ENCODE measurements at places on chromosomes 6 and 20.

DNA sequence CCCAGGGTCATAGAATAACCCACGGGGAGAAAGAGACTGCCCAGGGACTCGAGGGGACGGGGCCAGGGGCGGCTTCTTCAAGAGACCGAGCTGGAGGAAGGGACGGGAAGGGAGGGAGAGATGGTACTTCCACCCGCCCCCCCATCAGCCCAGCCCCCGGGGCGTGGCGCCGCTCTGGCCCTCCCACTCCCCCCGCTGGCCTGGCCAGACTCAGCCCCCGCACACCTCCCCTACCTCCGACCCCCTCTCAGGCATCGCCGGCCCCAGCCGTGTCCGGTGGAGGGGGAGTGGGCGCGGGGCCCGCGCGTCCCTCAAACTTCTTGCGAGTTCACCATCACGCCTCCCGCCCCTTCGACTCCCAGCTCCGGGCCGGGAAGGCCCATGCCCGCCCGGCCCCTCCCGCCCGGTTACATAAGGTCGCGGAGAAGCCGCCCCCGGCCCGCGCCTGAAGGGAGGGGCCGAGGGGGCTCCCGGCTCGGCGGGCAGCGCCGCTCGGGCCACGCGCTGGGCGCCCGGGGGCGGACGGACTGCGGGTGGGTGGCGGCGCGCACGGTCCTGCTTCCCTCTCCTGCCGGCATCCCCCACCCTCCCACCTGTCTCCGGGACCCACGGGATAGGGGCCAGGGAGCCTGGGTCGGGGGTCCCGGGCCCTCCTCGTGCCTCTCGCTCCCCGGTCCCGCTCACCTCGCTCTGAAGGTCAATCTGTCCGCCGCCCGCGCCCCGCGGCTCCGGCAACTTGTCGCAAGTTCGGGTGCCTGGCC, 562 bp downstream of the TFEB start:
- peak; percentile 66 for DNase-seq

DNA sequence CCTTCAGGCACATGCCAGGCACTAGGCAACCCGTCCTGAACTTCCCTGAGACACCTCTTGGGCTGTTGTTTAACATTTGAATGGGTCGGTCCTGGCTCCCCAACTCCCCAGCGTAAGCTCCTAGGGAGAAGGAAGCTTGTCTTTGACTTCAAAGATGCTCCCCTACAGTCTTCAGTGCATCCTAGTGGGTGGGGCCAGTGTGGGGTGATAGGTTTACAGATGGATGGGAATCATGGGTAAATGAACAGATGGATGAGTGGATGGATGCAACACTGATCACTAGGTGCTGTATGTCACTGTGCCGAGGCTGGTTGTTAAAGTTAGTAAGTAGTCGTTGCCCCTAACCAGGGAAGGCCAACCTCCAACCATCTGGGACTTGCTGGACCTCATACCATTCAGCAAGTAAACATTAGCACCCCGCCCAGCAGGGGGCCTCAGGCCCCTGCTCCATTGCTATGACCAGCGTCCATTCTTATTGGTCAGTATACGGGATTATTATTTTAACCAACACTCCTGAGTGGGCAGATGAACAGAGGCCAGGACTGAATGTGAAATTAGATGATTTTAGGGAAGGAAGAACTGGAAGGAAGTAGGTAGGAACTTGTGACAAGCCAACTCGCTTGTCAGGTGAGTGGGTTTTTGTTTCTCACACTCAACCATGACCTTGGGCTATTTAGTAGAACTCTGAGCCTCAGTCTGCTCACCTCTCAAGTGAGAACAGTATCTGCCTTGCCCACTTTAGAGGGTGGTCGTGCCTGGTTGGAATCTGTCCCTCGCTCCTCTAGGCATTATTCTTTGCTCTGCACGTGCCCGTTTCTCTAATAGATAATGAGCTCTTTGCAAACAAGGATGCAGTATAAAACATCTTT, 82.9 kb upstream of the FOXP4 start:
- peak; percentile 69 for DNase-seq

DNA sequence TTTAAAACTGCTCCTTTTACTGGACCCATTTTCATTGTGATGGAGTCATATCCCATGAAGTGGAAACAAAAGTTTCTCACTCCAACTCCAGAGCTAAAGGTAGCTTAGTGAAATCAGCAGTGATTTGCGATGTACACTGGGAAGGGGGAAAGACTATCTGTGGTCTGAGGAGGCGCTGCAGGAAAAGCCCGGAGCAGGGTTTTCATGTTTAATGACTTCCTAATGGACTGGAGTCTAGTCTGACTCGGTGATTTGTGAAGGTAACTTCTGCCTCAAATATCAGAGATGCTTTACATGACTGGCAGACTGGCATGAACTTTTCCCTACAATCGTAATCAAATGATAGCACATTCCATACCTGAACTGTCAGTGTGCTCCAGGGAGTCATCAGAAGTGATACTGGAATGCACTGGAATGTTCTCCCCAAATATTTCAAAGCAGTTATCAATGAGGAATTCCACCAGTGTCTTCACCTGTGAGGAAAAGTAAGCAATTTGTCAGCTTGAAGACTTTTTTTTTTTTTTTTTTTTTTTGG, 7.0 kb downstream of the TAGAP start:
- DNase-seq: no peak

DNA sequence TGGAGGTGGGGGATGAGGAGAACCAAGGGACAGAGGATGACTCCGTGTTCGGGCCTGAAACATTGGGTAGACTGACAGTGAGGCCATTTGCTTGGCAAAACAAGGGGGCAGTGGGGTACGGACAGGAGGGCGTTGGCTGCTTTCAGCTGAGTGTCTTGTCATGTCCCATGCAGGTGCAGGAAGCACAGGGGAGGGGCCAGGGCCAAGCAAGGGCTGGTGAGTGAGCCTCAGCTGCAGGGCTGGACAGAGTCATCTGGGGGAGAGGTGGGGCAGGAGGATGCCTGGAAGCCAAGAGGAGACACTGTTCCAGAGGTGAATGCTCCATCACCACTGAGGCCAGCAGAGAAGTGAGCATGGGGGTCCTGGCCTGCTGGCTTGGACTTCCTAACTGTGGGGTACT, 78.4 kb downstream of the ERMARD start:
- DNase-seq: no peak

DNA sequence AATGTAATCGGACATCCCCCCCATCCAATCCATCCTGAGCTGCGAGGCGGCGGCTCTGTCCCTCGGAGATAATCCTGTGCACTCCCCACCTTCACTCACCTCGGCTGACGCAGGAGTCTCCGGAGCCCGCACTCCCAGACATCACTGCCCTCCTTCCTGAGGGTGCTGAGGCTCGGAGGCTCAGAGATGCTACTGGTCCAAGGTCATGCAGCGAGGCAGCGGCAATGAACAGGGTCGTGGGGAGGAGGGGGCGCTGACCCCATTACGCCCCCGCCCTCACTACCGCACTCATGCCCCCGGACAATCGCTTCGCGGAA, 485 bp downstream of the ADISSP start:
- no peak for DNase-seq

DNA sequence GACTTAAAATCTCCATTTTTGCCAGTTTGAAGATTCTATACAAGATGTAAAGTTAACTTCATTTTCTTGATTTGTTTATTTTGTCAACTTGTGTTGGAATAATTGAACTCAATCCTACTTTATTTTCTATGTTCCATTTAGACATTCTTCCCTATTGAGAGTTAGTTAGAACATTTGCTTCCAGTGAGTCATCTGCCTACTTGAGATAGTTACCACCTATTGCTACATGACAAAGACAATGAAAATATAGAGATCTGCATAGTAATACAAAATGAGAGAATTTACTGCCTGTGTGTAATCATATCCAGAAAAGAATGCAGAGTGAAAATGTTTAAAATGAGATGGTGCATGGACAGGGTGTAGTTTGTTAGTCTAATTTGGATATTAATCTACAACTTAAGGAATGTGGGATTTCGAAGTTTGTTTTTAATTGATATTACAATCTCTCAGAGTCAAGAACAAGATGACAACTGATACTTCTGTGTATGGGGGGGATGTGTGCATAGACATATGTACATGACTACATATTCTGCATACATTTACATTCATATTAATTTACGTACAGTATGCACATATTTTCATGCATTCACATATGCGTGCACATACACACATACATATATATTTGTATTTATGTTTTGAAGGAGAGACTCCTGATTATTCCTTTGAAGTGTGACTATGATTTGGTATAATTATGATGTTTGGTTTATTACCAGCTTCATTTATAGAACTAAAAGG, 420.1 kb downstream of the NKAIN2 start:
- DNase-seq: no peak

GRCh38 chr6:24272148-24272547, 85.7 kb downstream of the DCDC2 start:
- no peak for DNase-seq

GRCh38 chr6:149862922-149863697, 1.0 kb downstream of the LRP11 start:
- peak; percentile 62 for DNase-seq

GRCh38 chr6:11972806-11973205, 39.3 kb upstream of the HIVEP1 start:
- no peak for DNase-seq

GRCh38 chr6:166441325-166442078, 58.8 kb upstream of the MPC1 start:
- DNase-seq: no peak

- peak; percentile 57 for DNase-seq
These were observed at the start of gene STK35 for GRCh38 chr20:2101057-2101864. TSS of gene STK35 (plus strand) at chr20:2101827. CDS start at chr20:2101882, 55 bp downstream.

DNA sequence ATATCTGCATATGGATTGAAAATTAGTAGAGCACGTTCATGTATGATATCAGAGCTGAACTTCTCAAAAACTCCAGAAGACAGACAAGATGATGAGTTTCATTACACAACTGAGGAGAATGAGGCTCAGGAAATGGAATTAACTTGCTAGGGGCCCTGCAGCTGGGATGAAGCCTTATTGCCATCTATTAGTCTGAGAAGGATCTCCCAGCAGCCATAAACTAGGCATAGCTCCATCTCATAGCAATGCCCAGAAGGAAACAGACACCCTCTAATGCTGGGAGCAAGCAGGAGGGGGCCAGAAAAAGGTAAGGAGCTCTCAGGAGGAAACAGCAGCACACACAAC, 18.0 kb downstream of the TFEB start:
- DNase-seq: no peak

GRCh38 chr20:5195655-5196054, 68.8 kb downstream of the CDS2 start:
- no peak for DNase-seq

DNA sequence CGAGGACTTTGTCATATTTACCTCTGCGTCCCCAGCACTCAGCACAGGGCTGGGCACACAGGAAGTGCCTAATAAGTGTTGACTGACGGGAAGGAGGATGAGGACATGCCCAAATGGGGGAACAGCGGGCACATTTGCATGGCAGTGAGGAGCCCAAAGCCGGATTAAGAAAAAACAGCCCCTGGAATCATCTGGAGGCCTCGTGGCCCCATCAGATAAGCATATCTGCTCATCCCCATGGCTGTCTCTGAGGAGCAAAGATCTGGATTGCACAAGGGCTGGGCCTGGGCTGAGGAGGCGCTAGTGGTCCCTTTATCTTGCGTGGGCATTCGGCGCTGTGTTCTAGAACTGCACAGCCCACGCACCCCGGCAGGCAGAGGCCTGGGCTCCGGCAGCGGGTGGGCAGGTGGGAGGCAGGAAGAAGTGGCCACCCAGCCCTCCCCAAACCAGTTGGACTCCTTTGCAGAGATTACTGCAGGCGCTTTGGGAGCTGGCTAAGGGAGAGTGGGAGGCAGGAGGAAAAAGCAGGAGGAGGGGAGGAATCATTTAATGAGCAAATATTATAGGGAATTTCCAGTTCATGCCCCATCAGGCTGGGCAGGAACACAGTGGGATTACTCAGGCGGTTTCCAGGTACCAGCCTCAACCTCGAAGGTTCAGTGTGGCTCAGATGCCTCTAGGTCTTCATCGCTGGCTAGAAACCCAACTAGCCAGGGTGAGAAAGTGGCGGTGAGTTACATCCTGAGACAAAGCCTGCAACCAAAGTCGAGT, 108.1 kb downstream of the CEBPB start:
- DNase-seq: no peak

DNA sequence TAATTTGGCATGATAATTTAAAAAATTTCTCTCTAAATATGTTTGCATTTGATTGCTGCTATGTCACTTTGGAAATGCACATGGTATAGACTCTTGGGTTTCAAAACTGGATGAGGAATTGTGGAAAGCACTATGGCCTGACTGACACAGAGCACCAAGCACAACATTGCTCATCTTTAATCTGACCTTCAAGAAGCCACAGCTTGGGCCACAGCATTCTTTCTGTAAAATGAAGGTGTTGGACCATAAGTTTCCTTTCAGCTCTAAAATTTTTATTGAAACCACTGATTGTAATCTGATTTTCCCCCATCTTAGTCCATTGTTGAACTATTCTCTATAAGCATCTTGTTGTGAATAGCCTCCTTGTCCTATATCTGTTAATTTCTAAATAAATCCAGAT, 41.0 kb downstream of the QKI start:
- no peak for DNase-seq

DNA sequence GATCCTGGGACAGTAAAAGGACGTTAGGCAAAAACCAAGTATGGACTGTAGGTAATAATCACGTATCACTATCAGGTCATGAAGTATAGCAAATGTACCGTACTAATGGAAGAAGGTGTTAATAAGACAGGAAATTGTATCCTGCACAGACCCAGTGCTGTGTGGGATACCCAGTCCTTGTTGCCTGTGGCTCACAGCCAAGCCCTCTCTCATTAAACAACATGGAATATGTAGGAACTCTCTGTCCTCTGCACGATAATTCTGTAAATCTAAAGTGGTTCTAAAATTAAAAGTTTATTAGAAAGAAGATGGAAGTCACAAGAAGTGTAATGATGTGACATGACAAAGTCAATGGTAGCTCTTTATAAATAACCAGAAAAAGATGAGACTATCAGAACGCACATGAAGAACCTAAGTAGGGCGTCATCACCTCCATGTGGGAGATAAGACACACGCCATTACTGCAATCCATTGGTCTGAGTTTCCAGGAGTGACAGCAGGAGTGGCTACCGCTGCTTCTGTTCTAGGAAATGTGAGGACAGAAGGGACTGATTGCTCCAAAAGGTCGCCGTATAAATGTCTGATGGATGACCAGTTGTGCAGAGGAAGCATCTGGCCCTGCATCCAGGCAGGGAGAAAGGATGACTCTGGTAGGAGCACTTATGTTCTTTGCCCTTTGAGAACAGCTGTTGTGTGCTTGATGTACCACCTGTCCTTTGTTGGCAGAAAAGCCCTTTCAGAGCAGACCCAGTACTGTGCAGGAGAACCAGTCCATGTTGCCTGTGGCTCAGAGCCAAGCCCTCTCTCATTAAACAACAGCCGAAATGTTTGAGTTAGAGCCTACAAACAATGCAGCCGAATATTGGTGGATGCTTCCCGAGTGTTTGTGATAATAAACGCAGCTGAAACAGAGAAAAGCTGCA, 125.6 kb downstream of the FIG4 start:
- no peak for DNase-seq

GRCh38 chr20:50121858-50122271, 8.9 kb upstream of the UBE2V1 start:
- DNase-seq: no peak

GRCh38 chr6:139099984-139100383, 34.9 kb upstream of the HECA start:
- DNase-seq: no peak

- DNase-seq: no peak
These were observed 880.4 kb upstream of the MAN1A1 start for GRCh38 chr6:120230008-120230407.
